ENCODE measurements at places on chromosomes 1 and 21.

GRCh38 chr1:64077281-64077940 lies 126.0 kb upstream of the UBE2U start:
- no peak for DNase-seq

DNA sequence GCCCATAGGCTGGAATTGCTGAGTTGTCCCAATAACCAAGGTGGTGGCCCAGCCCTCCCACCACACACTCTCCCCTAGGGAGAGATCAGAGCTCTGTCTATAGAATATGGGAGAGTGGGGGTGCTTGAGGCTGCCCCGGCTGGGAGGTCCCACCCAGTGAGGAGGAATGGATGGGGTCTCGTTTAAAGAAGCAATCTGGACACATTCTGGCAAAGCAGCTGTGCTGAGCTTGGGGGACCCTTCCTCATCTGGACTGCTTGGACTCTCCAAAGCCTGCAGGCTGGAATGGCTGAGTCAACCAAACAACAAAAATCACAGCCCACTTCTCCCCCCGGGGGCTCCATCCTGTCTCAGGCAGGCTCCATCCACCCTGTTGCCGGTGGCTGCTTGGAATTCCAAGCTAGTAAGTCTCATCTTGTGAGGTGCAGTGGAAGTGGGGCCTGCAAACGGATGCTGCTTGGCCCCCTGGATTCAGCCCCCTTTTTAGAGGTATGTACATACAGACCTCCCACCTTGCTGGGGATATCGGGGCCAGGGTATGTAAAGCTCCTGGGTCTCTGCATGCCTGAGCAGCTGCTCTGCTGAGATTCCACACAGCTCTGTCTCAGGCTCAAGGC lies 67.1 kb upstream of the FAM78B start:
- no peak for DNase-seq

DNA sequence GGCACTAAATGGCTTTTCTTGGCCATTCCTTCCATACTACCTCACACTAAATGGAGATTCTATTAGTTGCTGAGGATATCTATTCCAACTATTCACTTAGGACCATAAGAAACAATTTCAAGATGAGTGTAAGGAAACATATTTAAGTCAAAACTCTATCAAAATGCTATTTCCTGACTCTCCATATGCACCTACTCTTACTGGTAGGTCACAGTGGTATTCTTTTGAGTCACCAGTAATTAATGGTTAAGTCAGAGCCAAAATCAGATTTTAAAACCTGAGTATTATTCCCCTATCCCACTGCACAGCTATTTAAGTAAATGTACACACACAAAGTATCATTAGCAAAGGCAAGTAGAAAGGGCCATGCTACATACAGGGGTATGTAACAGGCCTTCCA lies 50.3 kb downstream of the ARID4B start:
- DNase-seq: no peak

- DNase-seq: no peak
These were observed 99.6 kb upstream of the COG2 start for GRCh38 chr1:230542681-230543080.

DNA sequence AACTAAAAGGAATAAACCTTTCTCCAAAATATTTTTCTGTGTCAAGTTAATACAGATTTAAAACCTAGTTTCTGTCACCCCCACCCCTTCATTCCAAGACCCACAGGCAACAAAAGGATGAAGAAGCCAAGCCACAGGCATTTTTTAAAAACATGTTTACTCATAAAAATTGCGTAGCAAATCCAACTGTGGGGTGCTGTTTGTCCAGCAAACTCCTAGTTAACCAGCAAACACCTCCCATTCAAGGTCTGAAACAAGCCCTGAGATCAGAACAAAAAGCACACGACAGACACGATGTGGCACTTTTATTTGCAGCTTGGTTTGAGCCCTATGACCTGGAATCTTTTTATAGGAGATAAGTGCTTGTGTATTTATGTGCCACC lies 149.9 kb upstream of the CAMK1G start:
- no peak for DNase-seq

GRCh38 chr1:214219902-214220301 lies 61.1 kb upstream of the SMYD2 start:
- DNase-seq: no peak

DNA sequence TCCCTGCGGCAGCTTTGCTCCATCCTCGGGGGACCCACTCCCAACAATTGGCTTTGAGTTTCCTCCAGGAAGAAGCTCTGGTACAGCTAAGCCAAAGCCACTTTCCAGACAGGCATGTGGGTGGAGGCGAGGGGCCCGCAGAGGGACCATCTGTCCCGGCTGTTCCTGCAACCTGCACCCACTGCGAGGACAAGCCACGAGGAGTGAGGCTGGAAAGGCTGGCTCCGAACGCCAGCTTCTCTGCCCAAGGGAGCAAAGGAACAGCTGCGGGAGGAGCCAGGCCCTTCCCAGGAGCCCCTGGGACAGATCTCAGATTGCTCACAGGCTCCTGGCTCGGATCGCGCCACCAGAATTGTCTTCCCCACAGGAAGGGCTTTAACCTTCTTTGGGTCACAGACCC lies 28.3 kb upstream of the PEF1 start:
- DNase-seq: no peak

GRCh38 chr1:207362962-207363860 lies 41.7 kb downstream of the CD55 start:
- DNase-seq: peak; percentile 30

DNA sequence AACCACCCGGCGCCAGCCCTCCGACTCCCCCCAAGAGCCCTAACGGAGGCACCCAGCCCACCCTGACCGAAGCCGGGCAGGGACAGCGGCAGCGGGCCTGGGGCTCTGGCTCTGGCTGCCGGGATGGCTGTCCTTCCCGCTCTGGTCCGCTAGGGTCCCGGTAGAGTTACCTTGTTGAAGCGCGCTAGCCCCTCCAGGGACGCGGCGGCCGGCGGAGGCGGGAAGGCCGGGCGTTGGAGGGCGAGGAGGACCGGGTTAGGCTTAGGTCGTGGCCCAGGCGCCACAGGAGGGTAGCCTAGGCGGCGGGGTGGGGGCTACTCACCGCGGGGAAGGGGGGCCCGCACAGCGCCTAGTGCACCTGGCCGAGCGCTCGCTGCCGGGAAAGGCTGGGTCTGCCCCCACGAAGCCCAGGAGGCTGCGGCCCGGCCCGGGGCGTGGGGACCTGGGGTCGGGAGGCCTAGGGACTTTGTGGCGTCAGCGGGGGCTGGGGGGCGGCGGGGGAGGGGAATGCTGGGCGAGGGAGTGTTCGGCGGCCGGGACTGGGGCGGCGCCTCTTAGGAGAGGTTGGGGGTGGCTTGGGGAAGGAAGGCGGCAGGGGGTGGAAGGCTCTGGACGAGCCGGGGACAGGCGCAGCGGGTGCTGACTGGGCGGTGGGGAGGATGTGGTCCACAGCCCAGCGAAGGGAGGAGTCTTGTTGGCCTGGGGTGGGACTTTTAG lies at the start of gene TRIM17:
TRIM17 (minus strand) TSS at position 645 of the 717 bp plus-strand sequence. CDS start 1,789 bp downstream, outside the sequence.
- DNase-seq: peak; percentile 15

DNA sequence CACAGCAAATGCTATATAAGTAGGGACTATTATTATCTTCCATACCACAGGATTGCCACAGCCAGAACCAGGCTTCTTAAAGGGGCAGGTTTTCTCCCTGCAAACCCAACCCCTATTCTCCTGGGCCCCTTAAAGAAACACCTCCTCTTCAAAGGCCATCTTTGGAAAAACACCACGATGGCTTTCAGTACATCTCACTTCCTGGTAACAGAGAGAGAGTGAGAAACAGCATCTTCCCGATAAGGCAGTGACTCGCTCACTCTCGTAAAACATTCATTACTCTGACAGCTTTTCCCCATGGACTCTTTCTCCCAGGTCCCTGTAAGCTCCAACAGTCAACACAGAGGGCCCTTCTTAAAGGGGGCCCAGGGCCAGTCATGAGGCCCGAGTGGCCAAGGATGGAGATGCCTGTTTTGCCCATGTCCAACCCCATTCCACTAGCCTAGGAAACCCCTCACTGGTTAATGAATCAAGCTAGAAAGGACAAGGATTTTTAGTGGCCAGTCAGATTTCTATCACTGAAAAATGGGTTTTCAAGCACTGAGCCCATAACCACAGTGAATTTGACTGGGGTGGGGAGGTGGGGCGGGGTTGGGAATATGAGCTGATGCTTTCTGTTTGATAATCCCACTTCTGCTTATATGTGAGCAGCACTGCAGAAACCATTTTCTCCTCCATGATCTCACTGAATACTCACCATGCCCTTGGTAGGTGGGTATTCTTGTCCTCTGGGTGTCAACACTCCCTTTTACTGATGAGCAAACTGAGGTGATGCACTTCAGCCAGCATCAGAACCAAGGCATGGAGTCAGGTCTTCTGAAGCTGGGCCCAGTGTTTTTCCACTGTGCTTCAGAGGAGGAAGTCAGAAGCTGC lies 3.6 kb upstream of the NAV1 start:
- peak; percentile 45 for DNase-seq

GRCh38 chr1:241839369-241839979 lies 8.5 kb upstream of the EXO1 start:
- DNase-seq: no peak

DNA sequence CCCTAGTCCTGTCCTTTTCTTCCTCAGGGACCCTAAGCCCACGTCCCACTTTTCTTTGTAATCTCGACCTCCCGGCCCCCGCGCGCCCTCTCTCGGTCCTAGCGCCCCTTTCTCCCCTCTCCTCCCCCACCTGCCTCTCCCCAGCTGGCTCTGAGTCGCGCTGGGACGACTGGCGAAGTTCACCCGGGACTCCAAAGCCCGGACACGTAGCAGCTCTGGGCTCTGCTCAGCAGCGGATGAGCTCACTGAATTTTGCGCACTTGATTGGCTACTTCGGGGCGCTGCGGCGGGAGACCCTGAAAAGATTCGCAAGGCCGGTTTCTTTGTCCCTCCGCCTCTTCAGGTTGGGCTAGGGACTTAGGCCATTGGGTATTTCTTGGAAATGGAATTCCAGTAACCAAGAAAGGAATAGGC lies 16.3 kb upstream of the ACKR1 start:
- no peak for DNase-seq

DNA sequence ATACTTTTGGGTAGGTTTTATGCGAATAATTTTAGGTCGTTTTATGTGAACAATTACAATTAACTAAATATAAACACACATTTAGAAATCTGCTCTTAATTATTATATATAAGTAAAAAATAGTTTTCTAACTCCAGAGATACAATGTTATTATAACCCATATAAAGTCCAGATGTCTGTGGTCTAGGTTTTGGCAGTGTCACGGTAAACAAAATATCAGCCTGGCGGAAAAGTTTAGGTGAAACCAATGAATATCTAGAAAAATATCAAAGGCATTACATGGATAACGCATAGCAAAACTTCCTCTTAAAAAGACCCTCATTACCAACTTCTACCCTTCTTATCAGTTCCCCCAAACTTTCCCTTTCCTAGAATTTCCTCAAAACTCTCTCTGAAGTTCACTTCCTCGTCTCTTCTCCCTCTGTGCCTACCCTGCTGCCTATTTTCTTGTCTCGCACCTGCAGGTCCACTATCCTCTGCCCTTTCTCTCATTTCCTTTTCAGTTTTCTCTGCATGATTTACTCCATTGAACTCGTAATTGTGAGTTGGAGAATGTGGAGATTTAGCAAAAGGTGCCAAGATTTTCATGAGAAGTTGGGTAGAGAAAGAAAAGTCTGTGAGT lies 21.8 kb downstream of the VTCN1 start:
- no peak for DNase-seq

GRCh38 chr1:207516729-207517128 lies 20.8 kb downstream of the CR1 start:
- no peak for DNase-seq

- no peak for DNase-seq
These were observed 22.1 kb upstream of the IL10 start for GRCh38 chr1:206794294-206794908.

DNA sequence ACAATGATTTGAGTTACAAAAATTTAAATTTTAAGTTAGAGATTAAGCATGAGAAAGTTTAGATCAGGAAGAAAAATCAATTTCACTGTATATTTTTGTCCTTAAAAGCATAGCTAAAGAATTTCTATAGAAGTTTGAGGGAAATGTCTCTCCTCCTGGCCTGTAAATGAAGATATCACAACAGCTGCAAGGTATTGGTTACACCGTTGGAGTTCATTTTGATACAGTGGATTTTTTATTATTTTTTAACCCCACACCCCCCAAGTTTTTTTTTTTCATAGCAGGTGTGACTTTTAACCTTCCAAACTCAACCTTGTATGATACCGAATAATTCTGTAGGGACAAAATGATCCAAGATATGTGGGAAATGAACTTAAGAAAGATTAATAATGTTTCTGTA lies 156.3 kb downstream of the DISP1 start:
- DNase-seq: no peak

GRCh38 chr1:218217040-218217439 lies 68.1 kb upstream of the RRP15 start:
- DNase-seq: no peak

GRCh38 chr1:15850471-15851001 lies 3.0 kb downstream of the SPEN start:
- DNase-seq: peak; percentile 13

GRCh38 chr1:3604997-3605823 lies 6.1 kb downstream of the MEGF6 start:
- DNase-seq: no peak

- peak; percentile 84 for DNase-seq
These were observed 49.8 kb upstream of the GNG12 start for GRCh38 chr1:67883069-67883468.

GRCh38 chr1:216450227-216450626 lies 27.0 kb upstream of the USH2A start:
- DNase-seq: peak; percentile 7

DNA sequence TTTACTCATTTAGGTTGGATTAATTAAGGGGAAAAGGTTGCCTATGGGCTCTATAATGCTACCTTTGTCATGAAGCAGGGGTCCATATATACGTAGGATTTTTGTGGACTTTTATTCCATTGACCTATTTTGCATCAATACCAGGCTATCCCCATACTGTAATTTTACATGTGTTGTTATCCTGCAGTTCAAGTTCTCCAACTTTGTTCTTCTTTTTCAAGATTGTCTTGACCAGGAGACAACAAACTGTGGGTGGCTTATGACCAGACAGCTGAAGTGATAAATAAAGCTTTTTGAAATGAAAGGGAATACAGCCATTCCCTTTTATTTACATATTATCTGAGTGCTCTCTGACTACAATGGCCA lies 345.7 kb downstream of the BARHL2 start:
- no peak for DNase-seq

GRCh38 chr1:89637496-89637895 lies 4.6 kb downstream of the LRRC8C start:
- DNase-seq: no peak

DNA sequence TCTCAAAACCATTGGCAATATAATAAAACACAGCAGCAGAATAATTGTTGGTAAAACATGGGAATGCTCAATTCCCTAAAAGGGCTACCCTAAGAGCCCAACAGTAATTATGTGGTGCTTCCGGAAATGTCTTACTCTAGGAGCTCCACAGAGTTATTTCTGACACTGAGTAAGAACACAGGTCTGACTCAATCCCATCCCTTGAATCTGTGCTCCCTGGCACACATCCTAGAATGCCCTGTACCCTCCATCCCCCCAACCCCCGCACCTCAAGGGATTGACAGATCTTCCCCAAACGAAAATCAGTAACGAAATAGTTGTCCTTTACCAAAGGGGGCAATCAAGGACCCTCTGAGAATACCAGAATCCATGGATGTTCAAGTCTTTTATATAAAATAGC lies 71.9 kb downstream of the SMYD2 start:
- no peak for DNase-seq

All from astrocyte of the spinal cord (primary cell).